Left renal pelvis (tissue), 4 donors: ENCODE measurements at places on chromosomes 5 and 9.

GRCh38 chr9:93290495-93291434, 106.8 kb downstream of the WNK2 start:
- DNase-seq, result no peak

DNA sequence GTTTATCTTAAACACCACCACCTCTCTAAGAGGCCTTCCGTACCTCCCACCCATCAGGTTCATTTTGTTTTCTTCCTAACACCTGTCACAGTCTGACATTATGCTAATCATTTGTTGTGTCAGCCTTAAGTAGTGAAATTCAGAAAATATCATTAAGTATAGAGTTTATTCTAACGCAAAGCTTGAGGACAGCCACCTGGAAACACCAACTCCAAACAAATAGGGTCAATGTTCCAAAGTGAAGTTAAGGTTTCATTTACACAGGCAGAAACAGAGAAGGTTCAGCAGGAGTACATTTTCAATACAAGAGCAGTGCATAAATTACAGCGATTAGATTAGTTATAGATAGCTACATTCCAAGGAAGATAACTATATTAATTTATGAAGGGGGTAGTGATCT, 1.3 kb upstream of the SMC5 start:
- no peak for DNase-seq

DNA sequence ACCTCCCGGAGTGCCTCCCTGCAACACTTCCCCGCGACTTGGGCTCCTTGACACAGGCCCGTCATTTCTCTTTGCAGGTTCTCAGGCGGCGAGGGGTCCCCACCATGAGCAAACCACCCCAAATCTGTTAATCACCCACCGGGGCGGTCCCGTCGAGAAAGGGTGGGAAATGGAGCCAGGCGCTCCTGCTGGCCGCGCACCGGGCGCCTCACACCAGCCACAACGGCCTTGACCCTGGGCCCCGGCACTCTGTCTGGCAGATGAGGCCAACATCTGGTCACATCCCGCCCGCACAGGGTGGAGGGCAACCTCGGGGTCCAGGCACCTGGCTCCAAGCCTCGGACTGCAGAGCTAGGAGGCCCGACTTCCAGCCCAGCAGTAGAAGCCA, 776 bp upstream of the TERT start:
- DNase-seq, result no peak

- no peak for DNase-seq
Observed at GRCh38 chr9:118529624-118530214, 825.5 kb downstream of the TLR4 start.

GRCh38 chr9:15697446-15697851, 144.6 kb downstream of the CCDC171 start:
- no peak for DNase-seq

GRCh38 chr9:72588336-72588735, 66.9 kb downstream of the TMC1 start:
- DNase-seq, result no peak
